ENCODE measurements at places on chromosomes 16 and 17.

DNA sequence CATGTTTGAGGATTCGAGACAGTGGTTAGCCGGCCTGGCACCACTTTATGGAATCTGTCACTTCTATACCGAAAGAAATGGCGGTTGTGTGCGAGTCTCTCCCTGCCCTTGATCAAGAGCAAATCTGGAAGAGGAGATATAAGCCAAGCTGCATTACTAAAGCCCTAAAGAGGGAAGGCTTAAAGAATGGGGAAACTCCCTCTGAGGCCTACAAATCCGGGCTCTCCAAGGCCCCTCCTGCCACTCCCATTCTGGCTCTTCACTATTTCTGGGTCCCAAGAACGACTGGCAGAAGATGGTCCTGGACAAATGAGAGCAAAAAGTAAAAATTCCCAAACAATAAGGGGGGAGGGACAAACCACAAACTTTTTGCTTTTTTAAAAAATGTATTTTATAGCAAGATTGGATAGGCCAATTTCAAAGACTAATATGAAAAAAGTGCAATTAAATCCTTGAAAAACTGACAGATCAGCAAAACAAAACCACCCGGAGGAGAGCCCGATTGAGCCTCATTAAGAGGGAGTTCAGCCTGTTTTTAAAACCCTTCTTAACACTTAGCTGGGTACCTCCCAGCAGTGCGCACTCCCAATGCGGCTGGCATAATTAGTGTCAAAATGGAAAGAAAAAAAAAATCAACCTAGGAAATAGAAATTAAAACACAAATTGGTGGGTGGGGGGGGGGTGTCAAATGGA, 193.5 kb downstream of the ZFHX3 start:
- DNase-seq, result no peak

DNA sequence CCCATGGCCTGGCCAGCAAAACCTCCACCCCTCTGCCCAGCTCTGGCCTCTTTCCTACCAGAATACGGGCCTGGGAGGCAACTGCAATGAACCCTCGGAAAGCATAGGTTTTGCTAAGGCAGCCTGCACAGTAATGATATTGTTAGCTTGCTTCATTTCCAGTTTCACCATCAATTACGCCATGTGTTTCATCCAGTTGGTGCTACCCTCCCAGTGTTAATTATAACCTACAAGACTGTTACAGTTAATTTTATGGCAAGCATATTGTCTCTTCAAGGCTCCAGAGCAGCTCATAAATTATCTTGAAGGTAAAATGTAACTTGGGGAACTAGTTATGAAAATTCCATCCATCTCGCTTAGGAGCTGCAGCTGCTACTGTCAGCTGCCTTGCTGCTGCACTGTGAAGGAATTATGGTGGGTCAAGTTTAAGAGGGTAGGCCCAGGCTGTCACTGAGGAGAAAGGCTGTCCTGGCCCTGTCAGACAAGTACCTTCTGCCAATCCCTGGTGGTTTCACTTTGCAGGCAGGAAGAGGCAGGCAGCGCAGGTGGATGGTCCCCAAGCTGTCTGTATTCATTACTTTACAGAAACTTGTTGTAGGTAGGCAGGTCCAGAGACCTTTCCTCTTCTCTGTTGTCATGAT, 242.9 kb downstream of the FTO start:
- DNase-seq, result no peak

- DNase-seq, result no peak
These were observed 132.7 kb downstream of the CCDC182 start for GRCh38 chr17:57612202-57613071.

- no peak for DNase-seq
These were observed 646.1 kb downstream of the CDH11 start for GRCh38 chr16:64475627-64476351.

- DNase-seq, result no peak
These were observed 27.9 kb downstream of the NLRC5 start for GRCh38 chr16:57017251-57017650.

DNA sequence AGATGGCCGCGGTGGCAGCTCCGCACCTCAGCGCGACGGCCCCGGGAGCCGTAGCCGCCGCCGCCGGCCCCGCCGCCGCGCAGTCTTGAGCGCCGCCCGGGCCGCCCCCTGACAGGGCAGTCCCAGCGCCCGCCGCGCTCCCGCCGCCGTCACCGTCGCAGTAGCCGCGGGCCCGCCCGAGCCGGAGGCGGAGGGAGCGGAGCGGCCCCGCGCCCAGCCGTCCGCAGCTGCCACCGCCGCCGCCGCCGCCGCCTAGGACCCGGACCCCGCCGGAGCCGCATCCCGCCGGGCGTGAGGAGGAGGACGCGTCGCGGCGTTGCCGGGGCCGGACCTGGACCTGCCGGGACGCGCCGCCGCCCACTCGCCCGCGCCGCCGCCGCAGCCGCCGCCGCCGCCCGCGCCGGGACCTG, 218 bp downstream of the TNRC6C start:
- DNase-seq, result no peak

DNA sequence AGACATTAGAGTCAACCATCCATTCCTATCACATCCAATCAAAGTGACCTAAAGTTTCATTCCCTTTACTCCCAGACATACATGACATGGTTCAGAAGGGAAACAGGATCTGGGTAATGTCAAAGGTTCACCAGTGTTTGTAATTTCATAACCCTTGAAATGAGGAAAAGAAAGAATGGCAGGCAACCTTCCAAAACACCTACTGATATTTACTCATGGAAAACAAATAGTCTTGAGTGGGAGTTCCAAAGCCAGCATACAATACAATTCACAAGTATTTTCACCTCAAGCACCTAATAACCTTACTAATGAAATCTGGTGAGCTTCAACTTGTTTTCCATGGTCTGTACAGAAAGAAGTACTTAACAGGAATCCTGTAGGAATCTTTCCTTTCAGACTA, 72.5 kb upstream of the AXIN2 start:
- no peak for DNase-seq

- no peak for DNase-seq
These were observed 27.8 kb upstream of the PHOSPHO1 start for GRCh38 chr17:49258394-49258793.

- DNase-seq, result no peak
These were observed 23.6 kb upstream of the HNF1B start for GRCh38 chr17:37768438-37768837.

DNA sequence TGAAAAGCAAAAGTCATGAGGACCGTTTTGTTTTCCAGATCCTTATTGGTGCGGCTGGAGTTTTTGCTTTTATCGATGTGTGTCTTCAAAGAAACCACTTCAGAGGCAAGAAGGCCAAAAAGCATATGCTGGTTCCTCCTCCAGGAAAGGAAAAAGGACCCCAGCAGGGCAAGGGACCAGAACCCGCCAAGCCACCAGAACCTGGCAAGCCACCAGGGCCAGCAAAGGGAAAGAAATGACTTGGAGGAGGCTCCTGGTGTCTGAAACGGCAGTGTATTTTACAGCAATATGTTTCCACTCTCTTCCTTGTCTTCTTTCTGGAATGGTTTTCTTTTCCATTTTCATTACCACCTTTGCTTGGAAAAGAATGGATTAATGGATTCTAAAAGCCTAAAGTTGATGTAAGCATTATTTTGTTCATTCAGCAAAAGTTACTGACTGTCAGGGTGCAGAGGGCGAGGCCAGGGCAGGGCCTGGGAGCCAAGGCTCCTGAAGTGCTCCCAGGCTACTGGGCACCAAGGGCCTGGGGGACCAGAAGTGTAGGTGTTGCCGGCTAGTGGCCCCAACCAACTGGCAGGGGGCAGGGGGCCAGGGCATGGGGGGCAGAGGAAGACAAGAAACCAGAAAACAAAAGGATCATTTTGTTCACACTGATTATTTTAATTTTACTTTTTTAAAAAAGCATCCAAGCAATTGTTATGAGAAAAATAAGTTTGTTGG, 8.8 kb downstream of the CMTM2 start:
- peak; percentile 58 for DNase-seq

DNA sequence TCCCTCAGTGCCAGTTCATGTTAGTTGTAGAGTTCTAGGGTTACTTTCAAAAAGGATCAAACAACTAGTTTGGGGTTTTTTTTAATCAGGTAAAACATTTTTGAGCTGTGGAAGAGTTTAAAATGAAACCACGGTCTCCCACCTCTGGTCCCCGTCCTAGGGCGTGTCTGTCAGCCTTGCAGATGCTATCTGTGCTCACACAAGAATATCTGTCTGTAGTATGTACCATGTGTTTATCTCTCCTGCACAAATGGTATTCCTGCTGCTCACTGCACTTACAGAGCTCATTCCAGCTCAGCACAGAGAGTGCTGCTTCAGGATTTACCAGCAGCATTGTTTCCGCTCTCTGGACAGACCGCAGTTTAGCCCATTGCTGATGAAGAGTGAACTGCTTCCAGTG, 38.9 kb downstream of the UBN1 start:
- DNase-seq, result no peak

DNA sequence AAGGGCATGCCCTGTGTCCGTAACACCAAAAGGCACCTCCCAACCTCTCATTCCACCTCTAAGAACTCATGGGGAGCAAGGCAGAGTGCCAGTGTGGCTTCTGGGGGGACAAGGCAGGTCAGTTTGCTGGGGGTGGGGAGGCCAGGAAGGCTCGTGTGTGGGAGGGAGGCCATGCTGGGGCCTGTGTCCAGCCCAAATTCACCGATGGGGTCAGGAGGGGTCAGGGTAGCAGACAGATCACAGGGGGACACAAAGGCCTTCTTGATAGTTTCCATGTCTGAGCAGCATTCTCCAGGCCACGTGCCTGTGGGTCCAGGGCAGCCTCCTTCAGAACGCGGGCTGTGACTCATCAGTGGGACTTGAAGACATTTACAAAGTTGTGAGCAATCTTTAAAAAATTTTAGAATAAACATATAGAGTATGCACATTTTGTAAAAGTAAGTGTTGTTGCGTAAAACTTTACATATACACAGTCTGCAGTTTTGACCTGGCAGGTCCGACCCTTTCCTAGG, 20.9 kb downstream of the SPACA3 start:
- DNase-seq, result peak; percentile 70

DNA sequence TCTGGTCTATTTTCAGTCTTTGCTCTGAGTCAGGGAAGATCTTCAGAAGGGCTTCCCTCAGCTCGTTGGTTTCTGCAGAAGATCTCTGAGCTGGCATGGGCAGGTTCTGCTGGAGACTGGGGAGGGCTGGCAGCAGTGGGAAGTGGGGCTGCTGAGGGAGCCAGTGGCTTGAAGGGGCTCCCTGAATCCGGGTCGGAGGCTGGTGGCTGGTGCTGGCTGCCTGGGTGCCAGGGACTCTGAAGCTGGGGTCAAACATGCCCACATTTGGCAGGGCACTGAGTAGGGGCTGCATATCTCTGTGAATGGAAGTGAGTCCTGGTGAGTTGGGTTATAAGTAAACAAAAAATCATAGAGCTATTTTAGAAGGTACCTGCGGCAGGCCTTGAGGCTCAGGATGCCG, 67.0 kb downstream of the N4BP1 start:
- no peak for DNase-seq

DNA sequence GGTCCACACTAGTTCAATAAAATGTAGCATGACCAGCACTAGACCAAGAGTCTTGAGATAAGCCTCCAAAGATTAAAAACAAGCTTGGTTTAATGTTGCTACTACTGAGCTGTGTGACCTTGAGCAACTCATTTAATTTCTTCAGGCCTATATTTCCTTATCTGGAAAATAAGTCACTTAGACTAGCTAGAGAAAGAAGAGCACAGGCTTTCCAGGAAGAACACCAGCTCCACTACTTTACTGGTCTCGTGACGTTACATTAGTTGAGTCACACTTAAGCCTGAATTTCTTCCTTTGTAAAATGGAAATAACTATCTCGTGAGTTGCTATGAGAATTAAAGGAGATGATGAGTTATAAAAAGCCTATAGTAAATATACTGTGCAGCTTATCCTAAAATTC, 5.4 kb downstream of the HELZ start:
- no peak for DNase-seq

- DNase-seq, result no peak
These were observed 22.8 kb downstream of the ITGB3 start for GRCh38 chr17:47276444-47276843.

- no peak for DNase-seq
These were observed 13.1 kb downstream of the SPATA33 start for GRCh38 chr16:89670496-89671431.

DNA sequence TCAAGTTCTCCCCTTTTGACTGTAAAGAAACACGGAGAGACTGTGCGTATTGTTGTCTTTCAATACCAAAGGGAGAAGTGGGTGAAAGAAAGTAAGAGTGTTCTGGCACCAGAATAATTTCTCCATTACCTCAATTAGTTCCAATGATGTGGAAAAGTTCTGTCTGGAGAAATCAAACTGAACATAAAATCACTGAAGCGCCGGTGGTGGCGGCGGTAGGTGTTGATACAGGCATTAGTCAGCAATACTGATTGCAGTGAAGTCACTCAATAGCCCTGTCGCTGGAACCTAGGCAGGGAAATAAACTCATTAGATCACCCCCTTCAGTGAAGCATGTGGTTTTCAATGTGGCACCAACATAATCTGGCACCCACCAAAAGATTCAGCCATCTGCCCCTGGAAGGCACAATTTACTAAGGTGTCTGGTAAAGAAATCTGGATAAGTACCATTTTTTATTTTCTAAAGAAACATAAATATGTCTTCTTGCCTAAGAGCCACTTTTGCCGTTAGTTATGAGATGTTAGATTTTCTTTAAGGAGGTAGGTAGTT, 274.2 kb upstream of the SOX9 start:
- DNase-seq, result no peak

DNA sequence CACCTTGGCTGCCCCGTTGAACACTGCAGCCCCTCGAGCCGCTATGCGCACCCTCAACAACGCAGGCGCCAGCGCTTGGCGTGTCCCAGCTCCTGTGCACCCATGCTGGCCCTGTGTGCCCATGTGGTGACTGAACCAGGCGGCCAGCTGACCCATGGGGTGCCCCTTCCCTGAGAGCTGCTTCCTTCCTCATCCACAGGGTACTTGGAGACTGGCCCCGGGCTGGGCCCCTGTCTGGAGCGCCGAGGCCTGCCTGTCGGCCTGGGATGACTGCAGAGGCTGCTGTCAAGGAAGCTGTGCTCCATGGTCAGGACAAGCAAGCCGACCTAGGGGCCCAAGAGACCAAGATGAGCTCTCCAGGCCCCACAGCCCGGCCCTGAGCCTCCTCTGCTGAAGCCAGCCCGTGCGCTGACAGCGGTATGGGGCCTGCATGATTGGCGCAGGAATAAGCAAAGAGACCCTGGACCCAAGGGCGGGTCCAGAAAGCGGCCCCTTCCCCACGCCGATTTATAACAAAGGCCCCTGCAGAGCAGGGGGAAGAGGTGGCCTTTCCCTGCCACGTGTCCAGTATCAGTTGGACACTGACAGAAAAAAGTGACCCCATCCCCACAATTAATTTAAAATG, 21.6 kb upstream of the BAHCC1 start:
- DNase-seq, result no peak

DNA sequence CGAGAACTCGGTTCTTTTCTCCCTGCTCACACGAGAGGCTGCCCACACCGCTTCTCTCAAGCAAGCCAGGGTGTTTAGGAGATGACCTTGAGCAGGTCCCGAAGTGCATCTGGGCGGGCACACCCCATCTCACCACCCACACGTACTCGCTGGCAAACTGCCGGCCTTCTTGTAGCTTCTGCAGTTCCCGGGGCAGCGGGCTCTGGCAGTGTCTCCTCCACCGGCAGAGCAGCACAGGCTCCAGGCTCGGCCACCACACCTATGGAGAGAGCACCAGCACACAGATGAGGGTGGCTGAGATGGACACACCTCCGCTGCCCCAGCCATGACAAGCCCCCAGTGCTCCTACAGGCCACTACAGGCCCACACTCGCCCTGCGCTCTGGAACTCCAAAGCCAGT, 23.5 kb downstream of the ZNF276 start:
- no peak for DNase-seq

Measured in coronary artery (tissue), 2 donors.